ENCODE measurements at places on chromosomes 3 and 15.

- DNase-seq: no peak
Observed at GRCh38 chr15:31004220-31004733, 12.8 kb upstream of the MTMR10 start.

- peak; percentile 84 for DNase-seq
Observed at GRCh38 chr15:26970712-26971210, at the start of gene GABRG3. Gene GABRG3, plus strand, starts transcription at chr15:26971181.

DNA sequence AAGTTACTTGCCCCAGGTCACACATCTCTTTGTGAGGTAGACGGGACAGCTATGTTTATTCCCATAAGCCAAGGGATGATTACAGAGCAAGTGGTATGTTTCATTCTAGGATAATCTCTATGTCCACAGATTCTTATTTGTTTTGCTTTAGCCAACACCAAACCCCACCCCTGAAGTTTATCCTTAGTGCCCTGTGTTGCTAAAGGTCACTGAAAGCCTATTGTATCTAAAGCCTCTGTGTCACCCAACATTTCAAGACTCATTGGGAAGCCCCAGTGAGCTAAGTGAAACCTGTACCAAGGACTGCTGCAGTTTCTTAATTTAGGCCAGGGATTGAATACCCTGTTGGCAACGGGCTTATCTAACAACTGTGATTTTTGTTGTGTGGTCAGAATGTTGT, 135.6 kb downstream of the ADAMTS9 start:
- DNase-seq: no peak

DNA sequence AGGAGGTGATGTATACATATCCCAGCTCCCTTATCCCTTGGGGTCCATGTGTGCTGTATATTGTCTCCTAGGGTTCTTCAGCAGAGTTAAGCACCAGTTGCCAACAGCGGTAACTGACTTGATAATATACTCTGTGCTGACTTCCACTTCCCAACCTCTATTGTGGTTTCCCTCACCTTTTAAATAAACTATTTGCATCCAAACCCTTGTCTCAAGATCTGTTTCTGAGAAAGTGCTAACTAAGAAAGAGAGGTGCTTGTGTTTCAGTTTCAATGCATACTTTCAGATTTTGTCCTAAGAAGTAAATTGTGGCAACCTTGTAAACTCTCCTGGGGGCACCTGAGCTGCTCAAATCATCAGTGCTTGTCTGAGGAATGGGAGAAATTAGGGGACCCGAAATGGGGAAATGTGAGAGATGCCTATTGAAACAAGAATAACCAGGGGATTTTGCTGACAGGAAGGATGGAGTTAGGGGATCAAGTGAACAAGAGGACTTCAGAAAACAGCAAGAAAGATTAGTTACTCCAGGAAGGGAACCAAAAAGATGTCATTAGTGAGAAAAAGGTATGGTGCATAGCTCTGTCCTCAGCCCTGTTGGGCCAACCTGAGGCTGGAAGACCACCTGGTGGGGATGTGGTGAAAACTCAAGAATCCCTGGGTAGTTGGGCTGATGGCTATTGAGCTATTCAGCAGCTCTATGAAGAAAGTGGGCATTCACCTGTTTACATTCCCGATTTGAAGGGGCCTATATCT, 50.9 kb upstream of the MRPL3 start:
- no peak for DNase-seq

DNA sequence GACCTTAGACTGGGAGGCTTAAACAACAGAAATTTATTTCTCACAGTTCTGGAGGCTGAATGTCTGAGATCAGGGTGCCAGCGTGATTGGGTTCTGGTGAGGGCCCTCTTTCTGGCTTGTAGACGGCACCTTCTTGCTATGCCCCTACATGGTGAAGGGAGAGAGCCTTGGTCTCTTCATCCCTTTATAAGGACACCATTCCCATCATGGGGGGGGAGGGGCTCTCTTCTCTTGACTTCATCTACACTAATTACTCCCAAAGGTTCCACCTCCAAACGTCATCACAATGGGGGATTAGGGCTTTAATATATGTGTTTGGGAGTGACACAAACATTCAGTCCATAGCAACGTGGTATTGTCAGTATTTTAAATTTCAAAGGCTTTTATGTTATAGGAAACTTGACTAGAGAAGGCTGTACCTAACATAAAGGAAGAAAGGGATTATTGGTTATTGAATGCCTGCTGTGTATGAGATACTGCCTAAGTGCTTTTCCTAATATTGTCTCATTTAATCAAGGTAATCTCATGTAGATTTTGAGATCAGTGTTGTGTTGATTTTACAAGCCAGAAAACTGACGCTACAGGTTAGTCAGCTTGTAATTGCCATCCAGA, 20.9 kb downstream of the SYN2 start:
- DNase-seq: no peak

DNA sequence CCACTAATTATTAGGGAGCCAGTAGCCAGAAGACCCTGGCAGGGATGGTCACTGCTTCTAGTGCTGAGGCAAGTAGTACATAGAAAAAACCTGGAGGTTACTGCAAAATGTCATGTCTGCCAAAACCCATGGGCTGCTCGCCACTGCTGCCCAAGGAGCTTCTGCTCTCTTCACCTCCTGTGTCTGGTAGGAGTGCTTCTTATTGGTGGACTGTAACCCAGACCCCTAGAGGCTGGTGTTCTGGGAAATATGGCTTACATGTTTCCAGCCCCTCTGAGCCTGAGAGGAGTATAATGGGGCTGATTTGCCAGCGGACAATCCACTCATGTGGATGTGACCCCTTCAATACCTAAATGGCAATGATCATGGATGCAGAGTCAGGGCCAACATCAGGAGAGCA, 286.4 kb downstream of the EPHB1 start:
- DNase-seq: no peak

- no peak for DNase-seq
Observed at GRCh38 chr3:127137113-127137512, 55.8 kb upstream of the PRR23E start.

DNA sequence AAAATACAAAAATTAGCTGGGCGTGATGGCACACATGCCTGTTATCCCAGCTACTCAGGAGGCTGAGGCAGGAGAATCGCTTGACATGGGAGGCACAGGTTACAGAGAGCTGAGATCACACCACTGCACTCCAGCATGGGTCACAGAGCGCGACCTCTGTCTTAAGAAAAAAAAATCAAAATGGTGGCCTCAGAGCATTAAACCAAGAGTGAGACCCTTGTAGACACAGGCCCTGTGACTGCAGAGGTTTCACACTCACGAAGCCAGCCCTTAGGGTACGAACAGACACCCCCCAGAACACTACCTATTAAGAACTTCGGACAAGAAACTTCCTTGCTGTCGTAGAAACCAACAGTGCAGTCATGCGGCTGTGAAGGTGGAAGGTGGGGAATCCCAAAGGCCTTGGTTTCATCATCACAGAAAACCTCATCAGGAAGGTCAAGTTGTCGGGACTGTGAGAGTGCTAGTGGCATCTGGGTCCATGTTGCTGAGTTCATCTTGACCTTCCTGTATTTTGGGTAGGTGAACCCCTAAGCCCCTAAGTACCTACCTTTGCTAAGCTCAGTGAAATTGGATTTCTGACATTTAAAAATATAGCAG, 4.8 kb upstream of the PDE8A start:
- DNase-seq: no peak

DNA sequence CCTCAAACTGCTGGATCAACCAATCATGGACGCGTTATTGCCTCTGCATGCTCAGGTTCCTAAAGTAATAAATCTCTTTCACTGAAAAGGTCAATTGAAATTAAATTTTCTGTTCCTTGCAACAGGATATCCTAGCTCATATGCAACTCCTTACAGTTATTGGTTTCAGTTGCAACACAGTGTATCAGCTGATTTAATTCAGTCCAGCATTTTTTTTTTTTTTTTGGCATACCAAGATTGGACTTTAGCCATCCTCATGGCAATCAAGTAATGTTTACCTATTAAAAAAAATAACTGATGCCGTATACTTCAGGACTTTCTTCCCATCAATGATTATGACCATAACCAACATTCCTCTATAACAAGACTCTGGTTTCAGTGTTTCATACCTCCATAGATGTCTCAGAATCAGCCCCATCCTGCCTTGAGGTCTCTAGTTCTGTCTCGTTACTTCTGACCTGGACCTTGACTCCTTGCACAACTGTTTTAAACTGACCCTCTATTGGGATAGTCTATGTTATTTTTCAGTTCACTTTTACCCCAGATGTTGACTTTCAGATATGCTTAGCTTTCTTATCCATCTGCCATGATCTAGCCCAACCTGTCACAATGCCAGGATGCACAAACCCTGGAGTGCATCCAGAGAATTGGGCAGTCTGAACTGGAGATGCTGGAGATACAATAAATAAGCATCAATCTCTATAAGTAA, 265.0 kb upstream of the GADL1 start:
- DNase-seq: no peak

DNA sequence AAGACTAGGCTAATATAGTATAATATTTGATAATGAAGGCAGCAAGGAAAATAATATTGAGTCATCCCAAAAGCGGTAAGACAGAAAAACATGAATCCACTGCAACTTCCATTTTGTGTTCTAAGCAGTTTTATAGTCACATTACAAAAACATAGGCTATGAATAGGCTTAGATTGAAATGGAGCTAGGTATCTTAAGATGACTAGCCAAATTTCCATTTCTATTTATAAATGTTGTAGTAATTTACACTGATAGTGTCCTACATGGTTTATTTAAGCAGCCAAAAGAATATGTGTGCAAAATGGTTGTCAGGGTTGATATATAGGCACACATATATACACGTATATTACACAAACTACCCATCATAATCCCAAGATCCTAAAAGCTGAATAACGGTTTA, 82.0 kb downstream of the VPS13C start:
- DNase-seq: no peak

- DNase-seq: no peak
Observed at GRCh38 chr3:44120721-44121582, 120.7 kb upstream of the TOPAZ1 start.

GRCh38 chr3:118948146-118948545, 86.5 kb downstream of the IGSF11 start:
- DNase-seq: no peak

GRCh38 chr3:12663401-12663935, 449 bp downstream of the RAF1 start:
- no peak for DNase-seq

- DNase-seq: no peak
Observed at GRCh38 chr3:115595611-115596275, 27.6 kb upstream of the GAP43 start.

DNA sequence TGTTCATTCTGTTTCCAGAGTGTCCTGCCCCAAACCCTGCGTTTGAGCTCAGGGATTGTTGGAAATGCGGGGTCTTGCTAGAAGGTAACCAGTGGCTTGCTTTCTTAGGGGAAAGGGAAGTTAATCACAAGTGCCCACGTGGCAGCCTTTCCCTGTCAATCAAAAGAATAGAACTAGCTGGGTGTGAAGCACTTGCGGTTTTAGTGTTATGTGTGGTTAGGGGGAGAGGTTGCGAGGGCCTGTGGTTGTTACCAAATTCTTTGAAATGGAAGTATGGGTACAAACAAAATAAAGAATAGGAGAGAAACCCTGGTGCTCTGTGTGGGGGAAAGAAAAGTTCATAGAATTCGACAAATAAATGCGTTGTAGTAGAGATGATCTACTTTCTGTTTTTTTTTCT, 67.6 kb downstream of the FNDC3B start:
- DNase-seq: no peak

DNA sequence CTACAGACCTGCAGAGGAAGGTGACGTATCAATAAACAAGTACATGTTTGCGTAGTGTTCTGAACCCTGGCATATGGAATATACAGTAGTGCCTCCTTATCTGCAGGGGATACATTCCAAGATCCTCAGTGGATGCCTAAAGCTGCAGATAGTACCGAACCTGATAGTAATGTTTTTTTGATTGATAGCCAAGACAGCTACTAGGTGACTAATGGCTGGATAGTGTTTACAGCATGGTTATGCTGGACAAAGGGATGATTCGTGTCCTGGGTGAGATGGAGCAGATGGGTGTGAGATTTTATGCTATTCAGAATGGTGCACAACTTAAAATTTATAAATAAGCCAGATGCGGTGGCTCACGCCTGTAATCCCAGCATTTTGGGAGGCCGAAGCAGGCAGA, 55.8 kb upstream of the IGF2BP2 start:
- no peak for DNase-seq

- no peak for DNase-seq
Observed at GRCh38 chr3:133289322-133289721, 110.5 kb upstream of the BFSP2 start.

- no peak for DNase-seq
Observed at GRCh38 chr15:64351265-64351664, 4.7 kb downstream of the CSNK1G1 start.

- peak; percentile 14 for DNase-seq
Observed at GRCh38 chr3:107942951-107943749, 147.7 kb downstream of the CD47 start.

DNA sequence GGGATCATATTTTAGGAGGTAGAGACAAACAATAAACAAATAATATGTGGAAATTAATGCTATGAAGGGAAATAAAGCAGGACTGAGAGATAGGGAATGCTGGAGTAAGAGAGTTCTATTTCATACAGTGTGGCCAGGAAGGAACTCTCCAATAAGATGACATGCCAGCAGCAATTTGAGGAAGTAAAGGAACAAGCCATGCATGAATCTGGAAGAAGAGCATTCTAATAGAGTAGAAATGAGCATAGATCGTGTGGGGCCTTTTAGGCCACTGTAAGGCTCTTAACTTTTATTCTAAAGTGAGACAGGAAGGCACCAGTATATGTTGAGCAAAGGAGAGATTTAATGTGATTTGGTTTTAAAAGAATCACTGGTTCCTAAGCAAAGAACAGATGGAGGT, 126.3 kb downstream of the DMXL2 start:
- no peak for DNase-seq

DNA sequence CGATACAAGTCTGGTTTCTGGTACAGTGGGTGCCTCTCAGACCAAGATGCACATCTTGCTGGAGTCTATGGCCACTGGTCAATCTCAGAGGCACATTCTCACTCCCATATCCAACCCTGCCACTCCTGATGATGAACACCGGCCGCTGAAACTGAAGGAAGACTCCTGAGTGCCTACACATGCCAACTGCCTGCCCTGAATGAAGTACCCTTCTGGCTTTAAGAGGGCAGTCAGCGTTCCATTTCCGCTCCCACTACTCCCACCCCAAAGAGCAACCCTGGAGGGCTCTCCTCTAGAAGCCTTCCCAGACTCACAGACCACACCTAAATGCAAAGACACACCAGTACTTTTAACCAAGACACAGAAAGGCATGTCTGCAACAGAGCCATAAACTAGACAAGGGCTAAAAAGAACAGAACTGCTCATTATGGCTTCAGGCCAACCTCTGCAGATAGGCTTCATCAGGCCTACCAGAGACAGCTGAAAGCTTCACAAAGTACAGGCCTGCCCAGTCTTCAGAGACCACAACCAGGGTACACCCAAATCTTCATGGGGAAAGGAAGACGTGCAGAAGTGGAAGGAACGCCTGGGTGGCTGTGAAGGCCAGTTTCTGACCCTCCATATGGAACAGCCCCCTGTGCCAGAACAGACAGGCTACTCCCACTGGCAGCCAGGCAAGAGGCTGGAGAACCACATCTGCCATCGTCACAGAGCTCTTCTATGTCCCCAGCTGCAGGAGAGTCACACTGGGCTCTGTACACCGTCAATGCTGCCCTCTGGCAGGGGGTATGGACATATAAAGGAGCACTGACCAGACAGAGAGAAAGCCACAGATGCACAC, 14.3 kb downstream of the ANP32A start:
- no peak for DNase-seq

Measured in eye (tissue), 1 donor.